Iris pigment epithelial cell (primary cell): ENCODE measurements at places on chromosomes 3 and 15.

GRCh38 chr3:168220556-168220955 is 124.8 kb upstream of the GOLIM4 start:
- DNase-seq = no peak

- no peak for DNase-seq
Measured at GRCh38 chr3:1773679-1774078, 325.0 kb upstream of the CNTN4 start.

DNA sequence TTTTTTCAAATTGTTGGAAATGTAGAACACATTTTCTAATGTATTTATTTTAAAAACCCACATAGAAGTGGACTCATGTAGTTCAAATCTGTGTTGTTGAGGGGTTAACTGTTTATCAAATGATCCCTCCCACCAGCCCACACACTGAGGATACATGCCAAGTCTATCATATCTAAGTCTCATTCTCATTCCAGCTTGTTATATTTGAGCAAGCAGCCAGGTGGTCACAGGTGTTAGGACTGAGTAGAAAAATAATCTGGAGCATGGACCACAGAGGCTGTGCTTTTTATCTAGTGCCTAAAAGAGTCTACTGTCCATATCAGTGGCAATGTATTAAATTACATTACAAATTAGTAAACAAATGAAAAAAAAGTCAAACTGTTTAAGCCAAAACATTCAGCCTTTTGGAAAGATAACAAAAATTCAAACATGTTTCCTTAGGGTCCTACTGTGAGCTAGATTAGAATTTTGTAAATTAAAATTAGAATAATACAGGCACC is 20.7 kb upstream of the SPESP1 start:
- DNase-seq = no peak

DNA sequence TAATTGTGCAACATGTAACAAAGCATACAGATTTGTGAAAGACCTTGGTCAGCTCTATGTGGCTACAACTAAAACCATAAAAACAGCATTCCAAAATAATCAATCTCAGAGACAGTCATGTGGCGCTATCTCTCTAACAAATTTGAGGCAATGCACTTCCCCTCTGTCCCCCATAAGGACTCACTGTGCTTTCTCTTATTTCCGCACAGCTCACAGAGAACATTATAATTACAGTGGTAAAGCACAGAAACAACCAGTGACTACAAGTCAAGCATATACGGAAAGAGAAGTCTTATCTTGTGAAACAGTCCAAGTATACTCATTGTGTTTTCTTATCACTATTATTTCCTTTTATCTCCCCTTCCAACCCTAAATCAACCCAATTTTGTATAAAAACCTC is 64.3 kb downstream of the RYK start:
- no peak for DNase-seq
